ENCODE measurements at places on chromosomes 7 and 10.

GRCh38 chr10:104329735-104330134, 8.5 kb downstream of the ITPRIP start:
- DNase-seq = no peak

- DNase-seq = no peak
These were observed 103.2 kb upstream of the CYP26C1 start for GRCh38 chr10:92957223-92958010.

- DNase-seq = no peak
These were observed 66.5 kb downstream of the ADD3 start for GRCh38 chr10:110074298-110074697.

GRCh38 chr10:124898471-124898870, 43.5 kb upstream of the ZRANB1 start:
- DNase-seq = no peak

DNA sequence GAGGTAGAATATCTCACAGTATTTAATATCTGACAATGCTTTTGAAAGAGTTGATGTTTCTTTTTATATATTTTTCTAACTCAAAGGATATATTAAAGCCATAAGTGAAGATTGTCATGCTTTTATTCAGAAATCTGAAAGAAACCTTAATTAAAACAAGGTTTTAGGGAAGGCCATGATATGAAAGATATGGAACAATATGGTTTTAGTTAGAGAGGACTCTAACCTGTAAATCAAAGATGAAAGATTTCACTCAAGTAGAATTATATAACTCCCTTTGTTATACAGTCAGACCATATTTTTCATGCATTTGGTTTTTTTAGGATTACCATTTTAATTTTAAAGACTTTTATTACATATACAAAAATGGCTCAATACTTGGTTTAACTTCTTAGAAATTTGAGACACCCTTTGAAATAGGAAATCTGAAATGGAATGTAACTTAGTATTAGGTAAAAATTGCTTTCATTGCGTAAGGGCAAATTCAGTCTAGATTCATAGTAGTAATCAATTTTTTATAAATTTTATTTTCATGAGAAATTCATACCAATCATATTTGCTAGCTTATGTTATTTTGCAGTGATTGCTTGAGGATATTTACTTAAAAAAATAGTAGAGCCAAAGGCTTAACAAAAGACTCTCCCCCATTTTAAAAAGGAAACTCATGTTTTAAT, 119.8 kb downstream of the TWIST1 start:
- no peak for DNase-seq

GRCh38 chr7:128135159-128135514, 103.9 kb upstream of the LRRC4 start:
- DNase-seq = no peak

Measured in fibroblast of skin of left quadriceps (primary cell).